D721Med (cell line): ENCODE measurements at places on chromosomes 7 and 10.

DNA sequence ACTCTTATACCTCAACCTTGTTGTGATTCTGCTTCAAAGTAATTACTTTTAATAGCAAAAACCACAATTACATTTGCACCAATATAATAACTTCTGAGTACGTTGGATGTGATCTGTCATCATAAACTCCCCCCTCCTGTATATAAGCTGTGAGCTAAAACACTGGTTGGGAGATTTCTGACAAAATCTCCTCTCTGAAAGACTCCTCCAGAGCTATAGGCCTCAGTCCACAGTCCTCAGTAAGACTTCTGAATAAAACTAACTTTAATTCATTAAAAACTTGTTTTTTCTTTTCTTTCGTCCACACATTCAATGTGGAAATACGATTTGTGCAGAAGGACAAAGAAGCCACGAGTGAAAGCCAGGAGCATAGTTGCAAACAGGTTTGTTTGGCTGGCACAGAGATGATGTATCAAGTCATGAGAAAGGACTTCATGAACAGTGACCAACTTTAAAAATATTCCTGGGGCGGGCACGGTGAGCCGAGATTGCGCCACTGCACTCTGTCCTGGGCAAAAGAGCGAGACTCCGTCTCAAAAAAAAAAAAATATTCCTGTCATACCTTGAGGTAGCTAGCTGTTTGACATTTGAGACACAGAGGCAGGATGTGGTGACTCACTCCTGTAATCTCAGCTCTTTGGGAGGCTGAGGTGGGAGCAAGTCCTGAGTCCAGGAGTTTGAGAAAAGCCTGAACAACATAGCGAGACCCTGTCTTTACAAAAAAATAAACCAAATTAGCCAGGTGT is 91.1 kb upstream of the ARHGAP21 start:
- no peak for DNase-seq

- DNase-seq: no peak
Observed at GRCh38 chr10:79051766-79052165, 17.0 kb upstream of the ZMIZ1 start.

- DNase-seq: no peak
Observed at GRCh38 chr7:139718859-139719258, 58.9 kb downstream of the HIPK2 start.

DNA sequence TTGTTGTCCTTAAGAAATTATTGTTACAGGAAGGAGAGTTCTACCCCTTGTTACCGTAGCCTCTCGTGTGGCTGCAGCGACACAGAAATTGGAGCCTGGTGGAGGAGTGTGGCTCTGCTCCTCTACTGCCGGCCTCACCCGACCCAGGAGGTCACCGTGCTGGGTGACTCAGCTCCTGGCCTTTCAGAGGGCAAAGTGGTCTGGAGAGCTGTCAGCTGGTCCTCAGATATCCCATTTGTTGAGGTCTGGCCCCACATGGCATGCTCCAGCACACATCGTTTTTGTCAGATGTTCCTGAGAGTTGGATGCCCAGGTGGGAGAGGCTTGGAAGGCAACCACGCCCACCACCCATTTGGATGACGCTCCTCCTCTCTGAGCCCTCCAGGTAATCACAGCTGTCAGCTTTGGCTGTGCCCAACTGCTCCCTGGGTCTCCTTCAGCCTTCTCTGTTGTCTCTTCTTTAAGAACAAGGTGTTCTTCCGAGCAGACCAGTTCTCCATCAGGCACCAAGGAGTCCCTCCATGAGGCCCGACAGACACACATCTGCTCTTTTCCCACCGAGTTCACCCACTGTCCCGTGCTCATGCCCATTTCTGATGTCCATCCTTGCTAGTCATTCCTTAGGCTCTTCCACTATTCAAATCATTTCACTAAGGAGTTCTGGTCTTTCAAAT is 80.3 kb downstream of the RAMP3 start:
- no peak for DNase-seq

DNA sequence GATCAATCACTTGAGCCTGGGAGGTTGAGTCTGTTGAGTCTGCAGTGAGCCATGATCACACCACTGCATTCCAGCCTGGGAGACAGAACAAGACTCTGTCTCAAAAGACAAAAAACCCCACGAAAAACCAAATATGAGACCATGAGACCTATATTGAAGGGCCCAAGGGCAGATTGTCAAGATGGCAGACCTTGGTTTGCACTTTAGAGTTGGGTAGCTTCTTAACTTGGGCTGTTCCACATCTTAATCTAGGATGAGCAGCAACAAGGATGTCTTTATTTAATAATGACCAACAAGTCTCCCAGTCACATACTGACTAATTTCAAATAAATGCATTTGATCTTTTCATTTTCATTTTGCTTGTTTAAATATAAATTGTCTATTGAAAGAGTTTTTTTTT is 43.8 kb downstream of the KAT6B start:
- no peak for DNase-seq

DNA sequence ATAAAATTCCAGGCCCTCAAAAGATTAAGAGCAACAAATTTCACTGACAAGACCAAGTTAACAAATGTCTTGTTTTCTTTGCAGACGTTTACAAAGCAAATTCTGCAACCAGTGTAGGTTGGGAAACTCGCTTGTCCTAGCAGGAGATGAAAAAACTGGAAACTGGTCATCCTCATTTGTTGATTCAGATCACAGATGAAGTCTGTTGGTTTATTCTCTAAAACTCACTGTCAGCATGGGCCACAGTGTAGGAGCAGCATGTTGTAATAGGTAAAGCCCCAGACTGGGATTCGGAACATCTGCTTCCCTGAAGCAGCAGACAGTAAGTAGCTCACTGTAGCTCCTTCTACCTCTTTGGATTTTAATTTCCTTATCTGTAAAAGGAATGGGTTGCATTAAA is 31.5 kb downstream of the PANK1 start:
- no peak for DNase-seq

DNA sequence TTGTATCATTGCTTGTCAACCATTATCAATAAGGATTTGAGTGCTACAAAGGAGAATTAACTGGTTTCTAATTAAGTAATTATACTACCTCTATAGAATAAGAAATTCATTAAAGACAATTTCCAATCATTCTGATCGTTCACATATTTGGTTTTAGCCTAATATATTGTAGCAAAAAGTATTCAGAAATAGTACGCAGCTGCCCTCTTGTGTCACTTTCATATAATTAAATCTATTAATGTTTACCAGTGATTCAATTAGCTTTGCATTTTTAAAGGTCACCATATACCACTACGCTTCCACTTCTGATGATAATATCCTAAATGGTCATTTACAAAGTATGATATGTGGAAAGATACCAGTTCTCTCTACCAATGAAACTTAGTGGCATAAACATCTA is 128.3 kb downstream of the NEBL start:
- no peak for DNase-seq

DNA sequence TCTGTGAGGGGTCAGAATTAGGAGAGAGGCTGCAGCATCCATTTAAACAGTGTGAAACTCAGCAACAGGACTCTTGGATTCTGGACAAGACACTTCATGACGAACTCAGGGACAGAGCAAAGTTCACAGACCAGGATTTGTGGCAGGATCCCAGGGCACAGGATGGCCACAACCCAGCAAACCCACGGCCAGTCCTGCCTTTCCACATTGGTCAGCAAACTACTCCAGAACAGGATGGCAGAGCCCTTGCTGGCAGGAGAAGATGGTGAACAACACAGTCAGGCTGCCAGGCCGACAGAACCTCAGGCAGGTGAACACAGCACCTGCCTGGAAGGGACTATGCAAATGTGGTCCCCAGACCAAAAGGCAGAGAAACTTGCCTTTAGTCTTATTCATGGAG is 34.4 kb downstream of the VSTM4 start:
- DNase-seq: no peak

GRCh38 chr10:6232225-6232807 is 29.6 kb downstream of the PFKFB3 start:
- DNase-seq: no peak

DNA sequence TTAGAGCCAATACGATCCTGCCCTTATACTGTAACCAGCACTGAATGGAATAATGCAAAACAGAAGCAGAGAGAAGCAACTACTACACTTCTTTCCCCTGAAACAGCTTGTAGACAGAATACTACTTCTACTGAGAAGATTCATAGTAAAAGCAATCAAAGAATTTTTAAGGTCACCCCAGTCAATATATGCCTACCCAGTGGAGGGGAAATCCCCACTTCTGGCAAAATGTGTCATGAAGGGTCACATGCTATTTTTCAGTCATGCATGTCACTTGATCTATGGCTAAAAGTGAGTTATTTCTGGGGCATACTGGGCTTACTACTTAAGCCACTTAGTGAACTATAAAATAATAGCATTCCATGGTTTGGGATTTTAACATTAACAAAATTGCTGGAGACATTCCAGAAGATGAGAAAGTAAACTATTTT is 25.6 kb downstream of the IRF5 start:
- DNase-seq: no peak
